ENCODE measurements at places on chromosomes 3 and 15.

GRCh38 chr15:56537881-56538280, 72.9 kb upstream of the MNS1 start:
- no peak for DNase-seq

GRCh38 chr3:39140341-39140971, 12.9 kb downstream of the CSRNP1 start:
- DNase-seq, result no peak

- no peak for DNase-seq
These were observed 90.7 kb downstream of the KLHL25 start for GRCh38 chr15:85704066-85704465.

DNA sequence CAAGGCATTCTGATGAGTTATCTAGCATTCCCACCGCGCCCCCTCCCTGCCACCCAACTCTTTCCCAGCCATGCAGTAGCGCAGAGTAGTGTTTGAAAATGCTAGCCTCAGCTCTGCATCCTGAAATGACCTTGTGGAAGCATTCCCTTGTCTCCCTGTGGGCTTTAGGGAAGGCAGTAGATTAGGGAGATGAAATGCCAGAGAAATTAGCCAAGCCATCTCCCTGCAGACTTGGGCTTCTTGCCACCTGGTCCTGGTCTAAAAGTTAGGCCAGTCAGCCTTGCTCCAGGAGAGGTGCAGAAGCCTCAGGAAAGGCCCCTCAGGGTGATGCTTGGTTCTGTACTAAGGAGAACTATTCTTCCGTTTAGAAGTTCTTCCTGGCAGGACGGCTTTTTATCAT, 231.2 kb downstream of the CACNA2D3 start:
- DNase-seq, result no peak

DNA sequence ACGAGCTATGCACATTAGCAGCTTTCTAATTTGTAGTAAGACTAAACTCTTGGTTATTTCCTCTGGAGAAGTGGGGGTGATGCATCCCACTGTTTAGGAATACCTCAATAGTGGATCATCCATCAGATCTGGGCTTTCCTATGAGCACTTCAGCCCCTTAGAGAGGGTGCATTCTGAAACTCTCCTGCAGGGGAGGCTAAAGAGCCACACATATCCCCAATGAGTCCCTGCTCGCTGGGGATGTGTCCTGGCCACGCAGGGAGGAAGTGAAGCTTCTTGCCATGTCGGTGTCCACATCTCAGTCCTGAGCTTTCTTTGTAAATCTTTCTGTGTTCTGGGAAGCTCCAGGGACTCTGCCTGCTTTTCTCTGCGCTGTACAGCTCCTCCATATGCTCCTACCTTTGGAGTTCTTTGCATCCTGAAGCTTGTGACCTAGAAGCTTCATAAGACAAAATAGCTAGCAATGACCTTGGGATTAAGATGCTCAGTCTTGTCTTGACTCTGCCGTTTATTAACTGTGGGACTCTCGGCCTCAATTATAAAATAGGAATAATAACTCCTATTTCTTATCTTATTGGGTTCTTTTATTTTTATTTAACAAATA, 28.3 kb upstream of the MASP1 start:
- peak; percentile 75 for DNase-seq

DNA sequence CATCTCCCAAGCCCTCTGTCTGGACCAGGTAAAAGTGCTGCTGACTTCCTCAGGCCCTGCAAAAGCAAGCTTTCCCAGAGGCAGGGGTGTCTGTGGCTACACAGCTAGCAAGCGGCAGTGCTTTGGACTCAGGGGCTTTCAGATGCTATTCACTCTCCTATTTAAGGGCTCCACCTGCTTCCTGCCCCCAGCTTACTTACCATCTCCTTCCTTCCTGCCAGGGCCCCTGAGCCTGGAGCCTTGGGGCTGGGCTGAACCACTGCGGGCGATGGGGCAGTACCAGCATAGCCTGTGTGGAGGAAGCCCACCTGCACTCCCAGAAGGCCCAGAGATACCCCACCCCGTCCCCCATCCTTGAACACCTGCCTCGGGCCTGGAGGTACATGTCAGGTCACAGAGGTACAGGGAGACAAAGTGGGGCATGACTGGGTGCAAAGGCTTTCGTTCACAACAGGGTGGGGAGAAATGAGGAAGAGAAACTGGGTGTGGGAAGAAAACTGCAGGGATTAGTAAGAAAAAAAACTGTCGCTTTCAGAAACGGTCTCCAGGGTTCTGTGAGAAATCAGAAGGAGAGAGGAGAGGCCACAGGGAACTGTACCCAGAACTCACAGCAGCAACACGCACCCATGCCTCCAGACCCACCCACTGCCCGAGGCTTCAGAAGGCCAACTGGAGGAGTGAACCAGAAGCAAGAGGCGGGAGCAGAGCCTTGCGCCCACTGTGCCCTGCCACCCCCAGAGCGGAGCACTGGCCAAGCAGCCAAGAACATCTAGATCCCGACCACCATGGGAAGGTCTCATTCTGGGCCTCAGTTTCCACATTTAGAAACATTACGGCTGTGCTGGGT, 49.5 kb downstream of the CCDC12 start:
- no peak for DNase-seq

GRCh38 chr3:114525278-114525677, 231.4 kb downstream of the TIGIT start:
- DNase-seq, result no peak

- DNase-seq, result no peak
These were observed 48.0 kb upstream of the UTS2B start for GRCh38 chr3:191378142-191378812.

DNA sequence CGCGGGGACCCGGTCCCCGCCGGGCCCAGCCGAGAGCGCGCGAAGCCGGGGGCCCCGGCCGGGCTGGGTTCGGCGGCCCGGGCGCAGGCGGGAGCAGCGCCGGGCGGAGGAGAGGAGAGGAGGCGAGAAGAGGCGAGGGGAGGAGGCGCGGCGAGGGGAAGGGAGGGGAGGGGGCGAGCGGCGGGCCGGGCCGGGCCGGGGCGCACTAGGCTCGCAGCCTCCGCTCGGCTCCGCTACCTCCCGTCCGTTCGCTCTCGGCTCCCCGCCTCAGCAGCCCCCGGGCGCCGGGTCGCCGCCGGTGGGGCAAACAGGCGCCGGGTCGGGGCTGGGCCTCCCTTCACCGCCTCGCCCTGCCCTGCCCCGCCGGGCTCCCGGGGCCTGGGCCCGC, 351 bp downstream of the INSYN1 start:
- no peak for DNase-seq

- DNase-seq, result no peak
These were observed 186.8 kb downstream of the CHST2 start for GRCh38 chr3:143306407-143306806.

- no peak for DNase-seq
These were observed 18.5 kb downstream of the GLDN start for GRCh38 chr15:51359981-51360380.

DNA sequence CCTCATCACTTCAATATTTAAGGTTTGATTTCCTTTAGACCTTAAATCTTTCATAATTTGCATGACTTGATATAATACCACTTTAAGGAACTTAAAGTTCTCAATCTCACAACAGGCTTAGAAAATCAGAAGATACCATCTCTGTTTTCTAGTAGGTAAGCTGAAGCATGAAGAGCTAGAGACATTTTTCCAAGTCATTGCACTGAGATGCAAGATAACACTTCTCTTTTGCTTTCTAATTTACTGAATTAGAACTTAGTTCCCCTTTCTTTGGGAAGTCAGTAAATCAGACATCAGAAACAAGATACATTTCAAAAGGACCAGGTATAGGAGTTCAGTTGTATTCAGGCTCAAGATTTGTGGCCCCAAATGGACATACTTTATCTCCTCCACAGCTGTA, 79.7 kb downstream of the DZIP3 start:
- DNase-seq, result no peak

DNA sequence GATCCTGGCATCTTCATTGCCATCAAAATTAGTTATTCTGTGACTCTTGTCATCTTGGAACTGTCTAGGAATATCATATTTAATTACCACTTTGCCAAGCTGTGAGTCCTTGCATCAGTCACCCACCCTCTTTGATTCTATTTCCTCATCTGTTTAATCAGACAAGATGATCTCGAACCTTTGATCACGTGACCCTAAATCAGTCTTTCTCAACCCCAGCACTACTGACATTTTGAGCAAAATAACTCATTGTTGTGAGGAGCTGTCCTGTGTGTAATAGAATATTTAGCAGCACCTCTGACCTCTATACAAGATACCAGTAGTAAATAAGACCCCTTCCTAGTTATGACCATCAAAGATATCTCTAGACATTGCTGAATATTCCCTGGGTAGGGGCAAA, 343.4 kb upstream of the ARPP21 start:
- DNase-seq, result no peak

DNA sequence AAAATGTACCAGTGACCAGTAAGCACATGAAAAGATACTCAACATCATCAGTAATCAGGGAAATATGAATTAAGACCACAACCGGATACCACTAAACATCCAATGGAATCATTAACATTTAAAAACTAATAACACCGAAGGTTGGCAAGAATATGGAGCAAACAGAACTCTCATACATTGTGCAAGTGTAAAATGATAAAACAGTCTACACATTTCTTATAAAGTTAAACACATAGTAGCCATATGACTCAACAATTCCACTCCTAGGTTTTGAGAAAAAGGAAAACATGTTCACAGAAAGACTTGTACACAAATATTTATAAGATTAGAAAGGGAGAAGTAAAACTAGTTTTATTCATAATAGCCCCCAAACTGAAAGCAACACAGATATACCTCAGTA, 60.3 kb upstream of the SLCO2A1 start:
- DNase-seq, result peak; percentile 37

- DNase-seq, result peak; percentile 47
These were observed 2.8 kb downstream of the DUSP7 start for GRCh38 chr3:52053307-52054304.

GRCh38 chr3:37904601-37905000, 42.9 kb downstream of the CTDSPL start:
- peak; percentile 39 for DNase-seq

DNA sequence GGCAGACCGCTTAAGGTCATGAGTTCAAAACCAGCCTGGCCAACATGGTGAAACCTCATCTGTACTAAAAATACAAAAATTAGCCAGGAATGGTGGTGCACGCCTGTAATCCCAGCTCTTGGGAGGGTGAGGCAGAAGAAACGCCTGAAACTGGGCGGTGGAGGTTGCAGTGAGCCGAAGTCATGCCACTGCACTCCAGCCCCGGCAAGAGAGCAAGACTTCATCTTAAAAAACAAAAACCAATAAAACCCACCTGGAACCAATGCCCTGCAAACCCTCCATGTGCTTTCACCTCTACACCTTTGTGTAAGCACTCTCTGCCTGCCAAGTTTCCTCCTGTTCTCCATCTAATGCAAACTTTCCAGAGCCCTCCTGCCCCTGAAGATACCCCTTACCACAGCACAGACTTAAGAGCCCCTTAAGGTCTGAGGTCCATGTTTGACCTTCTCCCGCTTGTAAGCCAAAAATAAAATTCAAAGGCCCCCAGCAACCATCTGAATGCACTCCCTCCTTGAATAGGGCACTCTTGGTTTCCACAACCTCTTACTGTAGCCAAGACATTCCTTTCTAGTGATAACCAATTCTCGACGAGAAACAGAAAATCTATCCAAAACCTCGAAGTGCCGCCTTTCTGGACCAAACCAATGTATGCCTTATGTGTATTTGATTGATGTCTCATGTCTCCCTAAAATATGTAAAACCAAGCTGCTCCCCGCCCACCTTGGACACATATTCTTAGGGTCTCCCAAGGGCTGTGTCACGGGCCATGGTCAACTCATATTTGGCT, 3.0 kb downstream of the RPL32 start:
- DNase-seq, result no peak

DNA sequence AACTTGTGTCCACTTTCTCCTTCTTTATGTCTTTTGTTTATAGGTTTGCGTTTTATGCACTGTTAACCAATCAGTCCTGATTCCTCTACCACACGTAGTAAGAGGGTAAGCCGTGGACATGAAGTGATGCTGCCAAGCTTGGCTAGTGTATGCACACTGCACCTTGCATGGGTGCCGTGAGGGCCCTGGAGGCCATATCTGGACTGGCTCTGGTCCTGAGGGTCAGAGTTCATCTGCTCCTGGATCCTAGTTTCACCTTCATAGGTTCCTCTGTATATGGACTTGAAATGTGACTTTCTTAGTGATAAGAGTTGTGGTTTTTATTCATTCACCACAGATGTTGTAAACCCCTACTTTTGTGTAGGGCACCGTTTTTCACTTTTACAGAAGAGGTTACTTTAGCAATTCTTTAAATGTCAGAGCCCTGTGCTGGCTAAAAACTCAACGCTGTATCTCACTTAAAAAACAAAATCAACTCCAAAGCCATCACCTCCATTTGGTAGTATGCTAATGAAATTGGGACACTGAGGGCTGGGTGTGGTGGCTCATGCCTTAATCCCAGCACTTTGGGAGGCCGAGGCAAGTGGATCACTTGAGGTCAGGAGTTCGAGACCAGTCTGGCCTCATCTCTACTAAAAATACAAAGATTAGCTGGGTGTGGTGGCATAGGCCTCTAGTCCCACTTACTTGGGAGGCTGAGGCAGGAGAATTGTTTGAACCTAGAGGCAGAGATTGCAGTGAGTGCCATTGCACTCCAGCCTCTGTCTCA, 22.9 kb downstream of the SIAH2 start:
- DNase-seq, result no peak

DNA sequence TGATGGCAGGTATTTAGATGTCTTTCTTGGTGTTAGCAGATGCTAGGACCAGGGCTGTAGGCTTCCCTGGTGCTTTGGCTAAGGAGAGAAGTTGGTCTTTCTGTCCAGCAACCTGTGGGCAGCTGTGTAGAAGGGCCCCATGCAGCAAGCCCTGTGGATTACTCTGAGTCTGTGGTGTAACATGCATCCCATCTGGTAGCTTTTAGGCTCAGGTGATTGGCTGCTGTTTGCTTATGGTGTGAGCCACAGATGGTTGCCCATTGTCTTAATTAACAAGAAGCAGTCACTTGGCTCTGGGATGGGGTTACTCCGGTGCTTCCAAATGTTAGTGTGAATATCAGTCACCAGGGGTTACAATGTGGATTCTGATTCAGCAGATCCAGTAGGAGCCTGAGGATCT, 368.6 kb upstream of the C2CD4B start:
- DNase-seq, result no peak

DNA sequence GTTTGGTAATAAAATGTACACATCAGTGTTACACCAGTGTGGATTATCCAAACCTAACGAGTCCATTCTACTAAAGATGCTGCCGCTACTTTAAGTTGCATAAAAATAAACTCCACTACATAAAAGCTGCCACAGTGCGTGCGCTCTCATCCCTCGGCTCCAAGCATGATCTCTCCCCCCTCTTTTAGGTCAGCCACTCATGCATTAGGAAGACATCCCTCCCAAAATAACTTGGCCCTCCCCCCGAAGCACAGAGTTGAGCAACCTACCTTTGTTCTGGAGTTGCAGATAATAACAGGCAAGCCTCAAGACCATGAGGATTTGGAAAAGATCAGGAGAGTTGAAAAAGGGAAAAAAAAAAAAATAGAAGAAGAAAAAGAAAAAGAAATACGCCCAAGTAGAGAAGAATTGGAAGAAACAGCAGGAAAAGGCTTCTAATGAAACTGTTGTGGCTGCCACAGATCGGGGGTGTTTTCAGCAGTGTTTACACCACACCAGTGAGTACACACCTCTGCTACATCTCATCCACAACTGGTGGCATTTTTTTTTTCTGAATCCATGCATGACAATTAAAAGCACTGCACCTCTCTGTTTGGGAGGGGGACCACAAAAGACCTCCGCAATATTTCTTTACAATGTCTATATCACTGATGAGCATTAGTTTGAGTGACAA, 339.2 kb downstream of the FOXP1 start:
- no peak for DNase-seq

GRCh38 chr3:16337856-16338540, 73.0 kb downstream of the OXNAD1 start:
- no peak for DNase-seq
